Fibroblast of villous mesenchyme (primary cell): ENCODE measurements at places on chromosomes 3 and 15. TPM values are rescaled to one million over a fixed set of nuclear protein-coding genes. Genes with fewer than 3 reads are reported as not detected.
A peak's percentile ranks its signal among the peaks of the same experiment; 100 is the strongest.

Gene MUSTN1
- total RNA-seq: not detected in 2 replicates

Gene RTP1
- not detected in 2 replicates for total RNA-seq

DNA sequence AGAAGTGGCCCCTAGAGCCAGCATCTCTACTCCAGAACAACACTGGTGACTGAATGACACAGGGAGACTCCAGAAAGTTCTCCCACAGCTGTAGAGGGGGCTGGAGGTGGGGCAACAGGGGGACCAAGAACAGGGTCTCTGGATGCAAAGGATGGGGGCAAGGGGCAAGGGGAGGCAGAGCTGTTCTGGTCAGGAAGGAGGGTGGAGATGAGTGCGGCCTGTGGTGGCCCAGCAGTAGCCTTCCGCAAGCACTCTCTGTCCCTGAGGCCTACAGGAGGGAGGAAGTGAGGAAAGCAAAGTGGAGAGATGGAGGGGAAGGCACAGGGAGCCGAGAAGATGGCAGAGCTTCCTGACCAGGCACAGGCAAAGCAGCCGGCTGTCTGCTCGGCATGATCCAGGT, 56.5 kb downstream of the HOMER2 start:
- DNase-seq: no peak

DNA sequence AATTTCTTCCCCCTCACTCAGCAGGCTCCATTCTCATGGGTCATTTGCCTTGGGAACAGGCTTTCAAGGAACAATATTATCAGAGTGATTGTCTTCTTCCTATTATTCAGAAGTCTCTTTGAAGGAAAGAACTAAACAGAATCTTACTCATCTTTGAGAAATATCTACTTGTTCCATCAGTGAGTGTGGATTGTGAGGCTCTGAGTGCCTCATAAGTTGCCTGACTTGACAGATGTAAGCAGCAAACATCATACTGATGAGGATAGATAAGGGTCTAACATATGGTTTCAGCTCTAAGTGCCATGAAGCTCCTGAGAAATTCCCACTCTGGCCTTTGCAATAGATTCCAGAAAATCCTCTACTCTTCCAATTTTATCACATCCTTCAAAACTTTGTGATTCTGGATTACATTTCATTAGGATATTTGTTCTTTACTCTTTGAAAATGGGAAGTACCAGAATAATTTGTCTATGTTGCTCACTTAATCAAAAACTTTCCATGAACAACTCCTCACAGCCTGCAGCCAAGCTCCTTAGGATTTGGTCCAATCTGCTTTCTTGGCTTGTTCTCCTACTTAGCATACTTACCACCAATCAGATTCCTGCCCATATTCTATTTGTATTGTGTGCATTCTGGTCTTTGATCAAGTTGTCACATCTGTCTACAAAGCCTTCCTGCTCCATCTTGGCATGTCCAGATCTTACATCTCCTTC, 120.1 kb downstream of the RPL22L1 start:
- no peak for DNase-seq

DNA sequence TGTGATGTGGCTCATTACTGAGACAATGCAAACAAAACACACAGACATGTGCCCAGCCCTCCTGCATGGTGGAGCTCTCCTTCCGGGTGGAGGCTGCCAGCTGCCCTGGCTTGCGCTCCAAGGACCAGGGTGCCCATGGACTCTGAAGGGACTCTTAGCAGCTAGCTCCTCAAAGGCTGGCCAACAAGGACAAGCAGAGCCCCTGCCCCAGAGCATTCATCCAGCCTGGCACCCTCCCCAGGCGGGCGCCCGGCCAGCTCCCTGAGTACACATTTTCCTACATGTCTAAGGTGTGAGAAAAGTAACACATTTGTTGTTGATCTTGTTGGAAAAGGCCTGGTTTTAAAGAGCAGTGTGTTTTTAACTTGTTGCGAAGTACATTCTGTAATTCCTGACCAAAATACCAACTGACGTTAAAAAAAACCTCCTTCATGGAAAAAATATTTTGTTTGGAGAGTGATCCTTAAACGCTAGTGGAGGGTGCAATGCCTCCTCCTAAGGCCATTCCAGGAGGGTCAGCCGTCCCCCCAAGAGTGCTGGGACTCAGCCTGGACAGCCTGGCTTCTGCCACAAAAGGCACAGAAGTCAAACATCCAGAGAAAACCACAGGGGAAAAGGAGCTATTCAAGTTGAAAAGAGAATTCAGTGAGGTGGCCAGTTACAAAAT, 86.9 kb downstream of the KLF15 start:
- peak; percentile 25 for DNase-seq

DNA sequence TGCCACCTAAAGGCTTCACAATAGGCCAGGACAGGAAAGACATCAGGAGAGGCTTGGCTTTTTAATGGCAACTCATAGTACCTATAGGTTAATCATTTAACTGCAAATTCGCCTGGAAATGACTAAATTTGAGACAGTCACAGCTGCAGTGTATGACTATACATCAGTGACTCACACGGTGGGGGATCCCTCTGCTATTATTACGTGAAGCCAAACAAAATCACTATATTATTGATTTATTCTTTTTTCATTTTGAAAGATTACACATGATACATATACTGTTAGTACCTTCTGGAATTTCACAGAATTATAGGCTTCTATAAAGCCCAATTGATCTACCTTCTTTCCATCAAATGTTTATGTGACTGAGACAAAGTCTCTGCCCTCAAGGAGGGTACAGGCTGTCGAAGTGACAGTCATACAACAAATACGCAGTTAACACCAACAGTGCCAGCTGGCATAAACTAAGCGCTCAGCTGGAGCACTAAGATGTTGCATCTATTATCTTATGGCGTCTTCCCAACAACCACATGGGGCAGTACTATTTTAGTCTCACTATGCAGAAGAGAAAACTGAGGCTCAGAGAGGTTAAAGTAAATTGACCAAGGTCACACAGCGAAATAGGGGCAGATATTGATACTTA, 82.0 kb upstream of the LMOD3 start:
- DNase-seq: no peak

- no peak for DNase-seq
Observed at GRCh38 chr3:43674345-43675085, 16.2 kb upstream of the ABHD5 start.

- no peak for DNase-seq
Observed at GRCh38 chr3:150797155-150797554, 34.2 kb upstream of the SIAH2 start.

Gene SEMA4B
- total RNA-seq: 16.4 and 21.6 TPM in 2 replicates

GRCh38 chr15:91857772-91858171, 4.3 kb downstream of the SLCO3A1 start:
- DNase-seq: no peak

Gene FBXW12
- not detected in 2 replicates for total RNA-seq

DNA sequence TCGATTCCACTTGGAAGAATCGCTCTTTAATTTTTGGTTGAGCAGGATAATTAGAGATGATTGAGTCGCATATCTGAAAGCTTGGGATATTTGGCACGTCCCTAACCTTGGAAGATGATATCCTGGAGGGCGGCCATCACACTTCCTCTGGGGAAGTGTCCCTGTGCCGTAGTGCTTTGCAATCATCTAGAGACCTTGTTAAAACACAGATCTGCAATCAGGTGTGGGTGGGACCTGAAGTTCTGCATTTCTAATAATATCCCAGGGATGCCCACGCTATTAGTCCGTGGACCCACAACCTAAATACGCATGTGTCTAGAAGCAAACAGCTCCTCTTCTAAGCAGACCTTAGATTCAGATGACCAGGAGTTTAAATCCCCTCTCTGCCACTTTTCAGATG, 20.5 kb downstream of the MYO1E start:
- no peak for DNase-seq

Gene GADL1
- total RNA-seq: not detected in 2 replicates

Gene QARS1
- total RNA-seq: 215 and 302 TPM in 2 replicates

GRCh38 chr3:134366928-134367811, 7.1 kb downstream of the AMOTL2 start:
- no peak for DNase-seq
